ENCODE measurements at places on chromosomes 12 and 14. TPM values are rescaled to one million over a fixed set of nuclear protein-coding genes. Genes with fewer than 3 reads are reported as not detected.

- DNase-seq, result peak; percentile 91
Observed at GRCh38 chr12:124681779-124682391, 114.5 kb upstream of the NCOR2 start.

The KLRK1 gene
- total RNA-seq, result 0.60 TPM

The ITGB7 gene
- total RNA-seq, result 7.1 TPM

The WNT1 gene
- total RNA-seq, result not detected

- no peak for DNase-seq
Observed at GRCh38 chr12:117489671-117490070, 128.2 kb upstream of the NOS1 start.

DNA sequence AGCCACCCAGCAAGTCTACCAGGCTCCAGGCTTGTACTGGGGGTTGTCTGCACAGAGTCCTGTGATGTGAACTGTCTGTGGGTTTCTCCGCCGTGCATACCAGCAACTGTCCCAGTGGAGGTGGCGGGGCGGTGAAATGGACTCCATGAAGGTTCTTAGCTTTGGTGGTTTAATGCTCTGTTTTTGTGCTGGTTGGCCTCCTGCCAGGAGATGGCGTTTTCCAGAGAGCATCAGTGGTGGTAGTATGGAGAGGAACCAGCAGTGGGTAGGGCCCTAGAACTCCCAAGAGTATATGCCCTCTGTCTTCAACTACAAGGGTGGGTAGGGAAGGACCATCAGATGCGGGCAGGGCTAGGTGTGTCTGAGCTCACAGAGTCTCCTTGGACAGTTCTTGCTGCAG lies 303.8 kb downstream of the TMEM121 start:
- no peak for DNase-seq

DNA sequence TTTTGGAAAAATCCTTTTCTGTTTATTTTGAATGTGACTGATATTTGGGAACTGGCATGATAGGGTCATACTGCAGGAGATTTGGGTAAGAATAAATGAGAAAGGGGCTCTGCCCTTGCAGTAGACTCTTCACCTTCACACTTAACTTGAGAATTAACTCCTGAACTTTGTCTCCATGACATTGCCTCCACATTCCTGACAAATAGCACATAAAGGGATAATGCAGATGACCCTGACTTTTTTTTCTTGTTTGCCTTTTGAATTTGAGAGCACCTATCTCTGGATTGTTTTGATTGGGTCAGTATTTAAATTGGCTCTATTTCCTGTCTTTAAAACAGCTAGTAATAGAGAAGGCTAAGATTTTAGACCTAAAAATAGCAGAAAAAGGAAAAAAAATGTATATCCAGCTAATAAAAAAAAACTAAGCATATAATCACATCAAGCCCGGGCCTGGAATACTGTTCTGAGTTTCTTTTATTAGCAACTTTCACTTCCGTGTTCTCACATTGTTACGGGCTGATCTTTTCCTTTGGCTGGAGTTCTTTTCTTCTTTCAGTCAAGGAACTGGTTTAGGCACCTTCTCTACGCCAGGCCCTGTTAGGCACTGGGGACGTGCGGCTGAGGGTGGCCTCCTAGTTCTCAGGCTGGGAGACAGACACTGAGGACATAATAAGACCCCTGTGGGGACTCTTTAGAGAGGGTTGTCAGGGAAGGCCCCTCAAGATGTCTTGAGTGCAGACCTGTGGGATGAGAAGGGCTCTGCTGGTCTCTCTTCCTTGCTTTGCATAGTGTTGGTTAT lies 53.1 kb upstream of the GNPNAT1 start:
- peak; percentile 21 for DNase-seq

The EVL gene
- total RNA-seq, result 94.6 TPM

DNA sequence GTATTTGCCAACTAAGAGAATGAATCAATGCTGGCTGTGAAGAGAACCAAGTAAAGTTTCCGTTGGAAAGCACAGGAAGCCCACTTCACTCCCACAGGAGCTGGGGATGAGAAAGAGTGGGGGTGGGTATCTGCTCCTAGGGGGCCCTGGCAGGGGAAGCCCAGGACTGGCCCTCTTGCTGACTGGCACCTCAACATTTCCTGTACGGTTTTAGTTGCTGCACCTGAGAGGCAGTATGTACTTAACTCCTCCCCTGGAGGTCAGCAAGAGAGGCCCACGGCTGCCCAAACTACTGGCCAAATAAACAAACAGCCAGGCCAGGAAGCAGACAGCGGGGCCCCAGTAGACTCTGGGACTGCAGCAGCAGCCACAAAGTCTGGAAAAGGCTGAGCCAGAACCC lies 33.8 kb upstream of the VWF start:
- DNase-seq, result no peak

The LALBA gene
- not detected for total RNA-seq

The ATXN2 gene
- total RNA-seq, result 67.5 TPM

DNA sequence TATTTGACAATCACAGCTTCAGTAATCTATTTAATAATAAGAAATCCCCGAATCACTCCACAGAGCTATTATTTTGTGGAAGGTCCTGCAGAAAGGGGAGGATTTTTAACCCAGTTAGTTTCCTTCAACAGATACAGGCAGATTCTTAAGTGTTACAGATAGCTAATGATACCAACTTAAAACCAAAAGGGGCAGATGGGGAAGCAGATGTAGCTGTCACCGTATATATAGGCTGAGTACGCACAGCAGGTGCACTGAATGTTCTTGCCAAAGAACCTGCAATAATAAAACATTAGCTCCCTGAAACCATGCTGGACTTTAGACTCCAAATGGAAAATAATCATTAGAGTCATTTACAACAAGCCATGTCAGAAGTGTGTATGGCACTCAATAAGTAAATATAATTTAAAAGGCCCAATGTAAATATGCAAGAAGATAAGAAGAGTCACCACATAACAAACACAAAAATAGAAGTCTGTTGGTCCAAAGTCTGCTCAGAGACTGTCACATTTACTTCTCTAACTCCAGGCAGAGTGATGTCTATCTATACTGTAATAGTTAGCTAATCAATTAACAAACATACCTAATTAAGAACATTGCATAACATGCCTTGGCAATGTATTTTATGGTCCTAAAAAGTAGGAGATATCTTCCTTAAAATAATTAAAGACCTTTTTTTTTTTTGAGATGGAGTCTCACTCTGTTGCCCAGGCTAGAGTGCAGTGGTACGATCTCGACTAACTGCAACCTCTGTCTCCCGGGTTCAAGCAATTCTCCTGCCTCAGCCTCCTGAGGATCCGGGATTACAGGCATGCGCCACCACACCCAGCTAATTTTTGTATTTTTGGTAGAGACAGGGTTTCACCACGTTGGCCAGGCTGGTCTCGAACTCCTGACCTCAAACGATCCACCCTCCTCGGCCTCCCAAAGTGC lies 78.8 kb downstream of the SEC23A start:
- DNase-seq, result no peak

The ABHD4 gene
- 42.4 TPM for total RNA-seq

- no peak for DNase-seq
Observed at GRCh38 chr14:98685725-98686124, 586.3 kb downstream of the BCL11B start.

The CERS5 gene
- total RNA-seq, result 38.4 TPM

DNA sequence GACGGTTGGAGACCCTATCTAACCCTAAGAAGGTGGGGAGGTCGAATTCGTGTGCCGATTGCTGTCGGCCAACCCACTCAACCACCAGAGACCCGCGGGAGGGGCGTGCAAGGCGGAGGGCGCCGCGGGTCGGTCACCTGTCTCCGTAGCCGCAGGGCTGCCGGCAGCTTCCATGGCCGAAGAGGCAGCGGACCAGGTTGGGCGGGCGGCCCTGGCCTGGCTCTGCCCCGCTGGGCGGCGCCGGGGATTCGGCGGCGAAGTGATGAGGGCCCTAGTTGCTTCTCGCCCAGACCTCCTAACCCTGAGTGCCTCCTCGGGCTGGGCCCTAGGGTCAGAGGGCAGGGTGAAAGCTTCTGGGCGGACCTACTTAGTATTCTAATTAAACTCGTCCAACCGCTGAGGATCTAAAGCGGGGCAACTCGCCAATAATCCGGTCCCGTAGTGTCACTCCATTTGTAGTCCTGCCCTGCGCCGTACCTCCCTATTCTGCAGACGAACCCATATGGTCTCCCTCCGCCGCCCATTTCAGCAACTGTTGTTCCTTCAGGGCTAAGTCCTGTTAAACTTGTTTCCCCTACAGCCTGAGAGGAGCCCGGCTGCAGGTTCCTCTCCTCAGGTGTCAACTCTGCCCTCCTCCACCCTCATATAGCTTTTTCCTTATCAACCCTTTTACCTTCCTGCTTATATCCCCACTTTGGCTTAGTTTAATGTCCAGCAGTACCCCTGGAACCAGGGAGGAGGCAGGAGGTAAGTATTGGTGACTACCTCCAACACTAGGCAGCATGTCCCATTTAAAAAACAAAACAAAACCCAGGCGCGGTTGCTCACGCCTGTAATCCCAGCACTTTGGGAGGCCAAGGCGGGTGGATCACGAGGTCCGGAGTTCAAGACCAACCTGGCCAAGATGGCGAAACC lies at the start of gene PYM1:
Gene PYM1, minus strand, starts transcription at position 307 of the 915 bp plus-strand sequence. Its CDS starts 133 bp downstream, at position 174.
- DNase-seq, result peak; percentile 68

DNA sequence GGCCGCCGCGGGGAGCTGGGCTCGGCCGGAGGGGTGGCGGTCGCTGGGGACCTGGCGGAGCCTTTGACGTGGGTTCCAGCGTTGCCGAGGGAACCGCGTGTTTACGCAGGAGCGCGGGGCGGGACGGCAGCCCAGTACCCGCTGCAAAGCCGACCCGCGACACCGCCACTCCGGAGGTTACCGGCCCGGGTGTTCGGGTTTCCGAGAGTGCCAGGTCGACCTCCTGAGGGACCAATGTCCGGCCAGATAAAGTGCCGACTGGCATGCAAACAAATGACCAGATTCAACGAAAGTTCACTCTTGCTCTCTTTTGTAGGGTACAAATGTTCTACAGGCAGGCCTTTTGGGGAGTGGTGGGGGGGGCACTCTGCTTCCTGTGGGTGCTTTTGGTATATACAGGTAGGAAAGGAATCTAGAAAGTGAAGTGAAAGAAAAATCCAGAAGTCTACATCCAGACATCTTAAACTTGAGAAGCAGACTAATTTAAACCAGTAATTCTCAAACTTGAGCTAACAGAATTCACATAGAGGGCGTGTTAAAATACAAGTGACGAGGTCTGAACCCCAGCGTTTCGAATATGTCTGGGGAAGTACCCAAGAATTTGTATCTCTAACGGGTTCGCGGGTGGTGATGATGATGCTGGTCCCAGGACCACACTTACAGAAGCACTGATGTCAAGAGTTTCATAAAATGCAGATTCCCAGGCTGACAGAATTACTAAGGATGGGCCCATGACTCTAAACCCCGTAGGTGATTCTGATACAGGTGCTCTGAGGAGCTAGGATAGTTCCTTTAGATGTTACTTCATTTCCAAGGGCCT lies at the start of gene GPR135:
Gene GPR135, minus strand, starts transcription at position 65 of the 820 bp plus-strand sequence. CDS start 154 bp downstream, outside the sequence.
- no peak for DNase-seq

GRCh38 chr12:68850390-68850789 lies 42.4 kb downstream of the MDM2 start:
- no peak for DNase-seq

The ISM2 gene
- not detected for total RNA-seq

DNA sequence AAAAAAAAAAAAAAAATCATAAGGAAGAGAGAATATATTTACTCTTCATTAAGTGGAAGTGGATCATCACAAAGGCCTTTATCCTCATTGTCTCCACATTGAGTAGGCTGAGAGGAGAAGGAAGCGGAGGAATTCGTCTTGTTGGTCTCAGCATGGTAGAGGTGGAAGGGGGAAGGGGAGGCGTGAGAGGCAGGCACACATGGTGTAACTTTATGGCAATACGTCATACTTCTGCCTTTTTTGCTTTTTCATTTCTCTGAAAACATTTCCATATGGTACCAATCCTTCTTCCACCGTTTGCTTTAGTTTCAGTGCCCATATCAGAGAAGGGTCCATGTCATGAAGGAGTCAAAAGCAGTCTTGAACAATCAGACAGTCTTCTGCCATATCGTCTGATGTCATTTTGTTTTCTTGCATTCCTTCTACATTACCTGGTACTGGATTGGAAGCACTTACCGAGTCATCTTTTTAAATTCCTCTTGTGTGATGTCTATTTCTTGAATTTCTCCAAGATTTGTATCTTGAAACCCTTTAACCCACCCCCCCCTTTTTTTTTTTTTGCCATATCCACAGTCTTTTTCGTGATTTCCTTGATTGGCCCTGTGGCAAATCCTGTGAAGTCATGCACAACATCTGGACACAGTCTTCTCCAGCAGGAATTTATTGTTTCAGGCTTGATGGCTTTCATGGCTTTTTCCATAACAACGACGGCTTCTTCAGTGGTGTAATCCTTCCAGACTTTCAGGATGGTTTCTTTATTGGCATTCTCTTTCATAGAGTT lies 8.9 kb downstream of the FUT8 start:
- DNase-seq, result no peak

GRCh38 chr14:68741839-68742470 lies 50.9 kb downstream of the ZFP36L1 start:
- DNase-seq, result no peak

- no peak for DNase-seq
Observed at GRCh38 chr12:40170593-40170992, 54.2 kb upstream of the LRRK2 start.

DNA sequence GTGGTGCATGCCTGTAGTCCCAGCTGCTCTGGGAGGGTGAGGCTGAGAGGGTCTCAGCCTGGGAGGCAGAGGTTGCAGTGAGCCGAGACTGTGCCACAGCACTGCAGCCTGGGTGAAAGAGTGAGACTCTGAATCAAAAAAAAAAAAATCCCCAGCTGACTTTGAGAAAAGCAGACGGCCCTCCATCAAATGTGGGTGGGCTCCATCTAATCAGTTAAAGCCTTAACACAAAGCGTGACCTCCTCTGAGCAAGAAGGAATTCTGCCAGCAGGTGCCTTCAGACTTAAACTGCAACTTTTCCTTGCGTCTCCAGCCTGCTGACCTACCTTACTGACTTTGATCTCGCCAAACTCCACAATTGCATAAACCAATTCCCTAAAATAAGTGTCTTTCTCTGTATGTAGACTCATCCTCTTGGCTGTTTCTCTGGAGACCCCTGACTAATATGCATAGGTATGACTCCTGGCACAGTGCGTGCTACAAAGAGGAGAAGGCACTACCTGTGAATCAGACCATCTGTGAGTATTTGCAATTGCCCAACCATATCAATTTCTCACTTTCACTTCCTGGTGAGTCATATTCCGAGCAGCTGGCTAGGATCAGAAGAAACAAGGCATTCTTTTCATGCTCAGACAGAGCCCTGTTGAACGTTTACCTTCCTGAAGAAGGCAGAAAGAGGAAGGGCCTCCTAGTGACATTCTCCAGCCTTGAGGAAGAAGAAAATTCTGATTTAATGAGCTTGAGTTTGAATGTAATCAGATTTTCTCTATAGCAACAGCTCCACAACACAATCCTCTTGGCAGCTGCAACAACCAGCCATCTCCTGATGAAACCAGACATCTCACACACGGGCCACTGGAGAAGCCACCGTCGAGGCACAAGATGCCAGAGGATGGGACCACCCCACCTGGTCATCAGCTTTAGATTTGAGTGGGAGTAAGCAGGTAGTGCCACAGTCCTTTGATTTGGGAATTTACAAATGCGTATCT lies 54.3 kb downstream of the CLMN start:
- no peak for DNase-seq

The SLC25A47 gene
- total RNA-seq, result not detected

- peak; percentile 47 for DNase-seq
Observed at GRCh38 chr12:75480469-75480949, at the start of gene GLIPR1. Gene GLIPR1 (plus strand): TSS chr12:75480755. CDS start chr12:75480881, 126 bp downstream.

The CIROP gene
- not detected for total RNA-seq

Measured in tibial nerve (tissue), 4 donors.